ENCODE measurements at places on chromosomes 6 and 20.
A peak's percentile ranks its signal among the peaks of the same experiment; 100 is the strongest.

DNA sequence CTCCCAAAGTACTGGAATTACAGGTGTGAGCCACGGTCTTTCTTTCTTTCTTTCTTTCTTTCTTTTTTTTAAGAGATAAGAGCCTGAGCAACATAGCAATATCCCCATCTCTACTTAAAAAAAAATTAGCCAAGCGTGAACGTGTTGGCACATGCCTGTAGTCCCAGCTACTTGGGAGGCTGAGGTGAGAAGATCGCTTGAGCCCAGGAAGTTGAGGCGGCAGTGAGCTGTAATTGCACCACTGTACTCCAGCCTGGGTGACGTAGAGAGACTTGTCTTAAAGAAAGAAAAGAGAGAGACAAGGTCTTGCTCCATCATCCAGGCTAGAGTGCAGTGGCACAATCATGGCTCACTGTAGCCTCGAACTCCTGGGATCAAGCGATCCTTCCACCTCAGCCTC, 162.0 kb upstream of the MLN start:
- no peak for DNase-seq

DNA sequence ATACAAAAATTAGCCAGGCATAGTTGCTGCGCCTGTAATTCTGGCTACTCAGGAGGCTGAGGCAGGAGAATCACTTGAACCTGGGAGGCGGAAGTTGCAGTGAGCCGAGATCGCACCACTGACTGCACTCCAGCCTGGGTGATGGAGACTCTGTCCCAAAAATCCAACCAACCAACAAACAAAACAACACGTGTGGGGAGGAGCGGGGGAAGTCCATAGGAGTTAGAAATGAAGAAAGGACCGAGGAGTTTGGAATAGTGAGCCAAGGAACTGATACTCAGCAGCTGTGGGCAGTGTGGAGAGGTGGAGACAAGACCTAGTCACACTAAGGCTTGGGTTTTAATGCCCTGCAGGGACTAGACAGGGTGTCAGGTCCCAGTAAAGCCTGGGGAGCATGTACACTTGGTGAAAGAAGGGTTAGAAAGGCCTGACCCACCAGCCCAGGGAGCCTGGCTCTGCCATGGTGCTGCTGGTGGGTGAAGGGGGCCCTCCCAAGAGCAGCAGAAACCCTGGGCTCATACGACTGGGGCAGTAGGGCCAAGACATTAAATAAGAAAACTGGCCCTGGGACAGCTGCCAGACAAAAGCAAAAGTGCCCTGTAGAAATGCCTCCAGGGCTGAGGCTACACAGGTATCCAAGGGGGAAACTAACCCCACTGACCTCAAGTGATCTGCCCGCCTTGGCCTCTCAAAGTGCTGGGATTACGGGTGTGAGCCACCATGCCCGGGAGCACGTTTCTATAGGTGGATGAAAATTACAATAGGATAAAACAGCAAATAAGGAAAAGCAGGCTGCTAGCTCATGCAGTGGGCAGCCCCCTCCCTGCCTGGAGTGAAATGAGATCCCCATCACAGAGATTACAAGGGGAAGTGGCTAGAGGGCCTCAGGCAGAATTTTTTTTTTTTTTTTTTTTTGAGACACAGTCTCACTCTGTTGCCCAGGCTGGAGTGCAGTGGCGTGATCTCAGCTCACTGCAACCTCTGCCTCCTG, 58.0 kb downstream of the MYH7B start:
- peak; percentile 35 for DNase-seq

DNA sequence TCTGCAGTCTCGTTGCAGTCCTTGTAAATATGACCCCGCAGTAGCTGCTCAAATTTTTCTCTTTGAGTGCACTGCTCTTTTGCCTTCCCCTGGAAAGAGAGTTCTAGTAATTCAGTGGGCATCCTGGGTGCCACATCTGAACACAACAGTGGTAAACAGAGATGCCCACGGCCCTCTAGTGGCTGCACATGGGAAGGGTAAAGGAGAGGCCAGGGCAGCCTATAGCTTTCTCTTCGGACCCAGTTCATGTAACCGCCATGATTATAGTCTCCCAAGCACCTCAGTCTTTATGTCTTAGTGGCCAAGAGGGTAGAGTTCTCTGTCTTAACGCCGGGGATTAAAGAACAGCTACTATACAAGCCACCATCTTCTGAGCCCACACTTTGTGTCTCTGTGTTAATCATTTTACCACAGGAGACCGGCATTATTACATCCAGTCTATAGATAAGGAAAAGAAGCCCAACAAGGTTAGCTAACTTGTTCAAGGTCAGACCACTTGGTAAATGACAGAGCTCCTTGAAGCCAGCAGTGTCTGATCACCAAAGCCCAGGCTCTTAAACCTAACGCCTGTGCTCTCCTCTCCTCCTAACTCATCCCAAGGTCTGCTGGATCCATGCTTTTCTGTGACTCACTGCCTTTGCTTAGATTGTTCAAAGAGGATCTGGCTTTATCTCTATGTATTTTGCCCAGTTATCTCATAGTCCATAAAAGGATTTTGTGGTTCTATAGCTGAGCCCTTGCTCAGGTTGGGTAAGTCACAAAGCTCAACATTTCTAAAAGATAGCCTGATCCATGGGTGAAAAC, 81.8 kb downstream of the ISM1 start:
- DNase-seq: peak; percentile 55

DNA sequence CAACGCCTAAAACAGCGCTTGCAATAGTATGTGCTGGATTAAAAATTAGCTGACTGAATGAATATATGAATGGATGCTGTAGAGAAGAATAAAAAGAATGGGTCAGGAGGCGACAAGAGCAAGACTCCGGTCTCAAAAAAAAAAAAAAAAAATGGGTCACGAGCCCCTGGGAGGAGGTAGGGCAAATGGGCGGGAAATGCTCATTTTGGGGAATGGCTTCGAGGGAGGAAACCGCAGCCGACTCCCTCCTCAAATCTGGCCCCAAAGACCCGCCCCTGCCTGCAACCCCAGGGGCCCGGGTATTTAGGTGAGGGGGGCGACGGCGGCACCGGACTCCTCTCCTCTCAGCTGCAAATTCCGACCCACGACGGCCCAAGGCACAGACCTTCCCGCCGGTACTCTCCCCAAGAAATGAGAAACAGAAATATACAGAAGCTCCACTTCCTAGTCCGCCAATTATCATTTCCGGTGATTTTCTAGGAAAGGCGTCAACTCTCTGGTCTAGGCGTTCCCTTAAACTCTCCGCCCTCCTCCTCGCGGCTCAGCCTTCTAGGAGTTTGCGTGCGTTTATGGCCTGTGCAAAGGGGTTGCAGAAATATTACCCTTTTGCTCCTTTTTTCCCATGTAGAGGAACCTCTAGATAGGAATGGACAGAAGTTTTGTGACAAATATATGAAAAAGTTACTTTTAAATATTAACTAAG, at the start of gene ZNF311:
TSS of gene ZNF311 (minus strand) at position 133 of the 703 bp plus-strand sequence. CDS start 1,361 bp downstream, outside the sequence.
- DNase-seq: no peak

GRCh38 chr6:15544321-15544900, 118.4 kb downstream of the DTNBP1 start:
- no peak for DNase-seq

DNA sequence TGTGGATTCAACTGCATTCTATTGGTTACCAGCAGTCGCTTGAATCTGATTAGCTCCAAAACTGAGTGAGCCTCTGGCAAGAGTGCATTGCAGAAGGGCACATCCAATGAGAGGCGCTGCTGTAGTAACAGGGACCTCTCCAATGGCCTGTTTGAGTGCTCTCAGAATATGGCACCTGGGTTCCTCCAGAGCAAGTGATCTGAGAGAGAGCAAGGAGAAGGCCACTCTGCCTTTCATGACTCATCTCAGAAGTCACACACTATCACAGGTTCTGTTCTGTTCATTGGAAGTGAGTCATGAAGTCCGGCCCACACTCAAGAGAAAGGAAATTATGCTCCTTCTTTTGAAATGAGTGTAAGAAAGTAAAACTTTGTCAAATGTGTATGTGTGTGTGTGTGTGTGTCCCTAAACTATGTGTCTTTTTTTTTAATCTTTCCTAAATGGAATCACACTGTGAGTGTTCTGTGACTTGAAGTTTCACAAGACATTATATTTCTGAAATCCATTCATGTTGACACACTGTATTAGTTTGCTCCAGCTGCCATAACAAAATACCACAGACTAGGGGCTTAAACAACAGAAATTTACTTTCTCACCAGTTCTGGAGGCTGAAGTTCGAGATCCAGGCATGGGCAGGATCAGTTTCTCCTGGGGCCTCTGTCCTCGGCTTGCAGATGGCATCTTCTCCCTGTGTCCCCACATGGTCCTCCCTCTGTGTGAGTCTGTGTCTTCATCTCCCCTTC, 138.3 kb upstream of the CDYL start:
- no peak for DNase-seq

DNA sequence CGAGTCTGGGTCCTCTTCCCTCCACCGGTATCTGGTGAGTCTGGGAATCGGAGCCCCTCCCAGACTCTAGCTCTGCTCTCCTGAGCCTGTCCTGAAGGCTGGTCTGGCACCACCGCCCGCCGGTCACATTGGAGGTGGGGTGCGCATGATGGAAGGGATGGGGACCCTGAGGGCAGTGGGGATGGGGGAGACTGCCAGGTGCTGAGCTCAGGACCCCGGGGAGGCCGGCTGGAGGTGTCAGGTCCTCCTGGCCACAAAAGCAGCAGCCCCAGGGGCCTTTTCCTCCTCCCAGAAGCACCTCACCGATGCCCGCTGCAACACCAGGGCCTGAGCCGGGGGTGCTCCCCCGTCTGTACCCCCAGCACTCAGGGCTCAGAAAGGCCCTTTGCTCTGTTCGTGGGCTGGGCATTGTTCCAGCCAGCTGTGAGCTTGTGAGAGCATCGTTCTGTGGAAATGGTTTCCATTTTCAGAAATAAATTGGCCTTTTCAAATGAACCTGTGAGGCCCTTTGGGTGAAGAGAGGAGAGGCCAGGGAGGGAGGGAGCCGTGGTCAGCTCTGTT, 2.5 kb upstream of the NPBWR2 start:
- no peak for DNase-seq

DNA sequence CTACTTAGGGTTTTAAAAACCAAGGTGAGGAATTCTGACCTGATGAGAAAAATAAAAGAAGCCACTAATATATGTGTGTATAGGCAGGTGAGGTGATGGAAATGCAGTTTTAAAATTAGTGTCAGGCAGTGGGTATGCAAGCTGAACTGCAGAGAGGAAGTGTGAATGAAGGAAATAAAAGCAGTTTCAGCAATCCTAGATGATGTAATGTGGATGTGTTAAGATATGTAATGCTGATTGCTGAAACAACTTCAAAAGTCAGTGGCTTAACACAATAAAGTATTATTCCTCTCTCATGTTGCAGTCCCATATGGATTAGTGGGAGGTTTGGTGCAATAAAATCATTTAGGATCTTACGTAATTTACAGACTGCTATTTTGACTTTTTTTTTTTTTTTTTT, 119.9 kb upstream of the ASCC3 start:
- DNase-seq: no peak

DNA sequence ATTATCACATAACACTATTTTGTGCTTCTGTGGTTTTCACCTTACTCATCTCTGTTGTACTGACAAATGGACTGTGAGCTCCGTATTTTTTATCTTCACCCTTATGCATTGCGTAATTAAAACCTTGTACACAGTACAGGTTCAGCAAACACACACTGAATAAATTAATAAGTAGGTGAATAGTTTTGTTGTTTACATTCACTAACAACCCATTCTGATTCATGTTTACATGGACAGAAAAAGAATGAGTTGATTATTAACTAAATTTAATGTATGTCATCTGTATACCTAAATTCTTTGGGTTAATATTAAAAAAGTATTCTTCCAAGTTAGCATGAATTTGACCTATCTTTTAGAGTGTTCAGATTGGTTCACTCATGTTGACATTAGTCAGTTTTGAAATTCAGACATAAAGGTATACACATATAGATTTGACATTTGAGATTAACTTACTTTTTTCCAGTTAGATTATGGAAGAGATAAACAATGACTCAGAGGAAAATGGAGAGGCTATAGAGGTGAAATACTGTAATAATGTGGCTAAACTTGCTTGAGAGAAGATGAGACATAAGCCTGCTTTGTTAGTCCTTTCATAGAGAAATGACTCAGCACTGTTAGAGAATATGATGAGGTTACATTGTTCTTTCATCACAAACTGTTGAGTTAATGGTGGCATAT, 541.7 kb upstream of the FLRT3 start:
- DNase-seq: no peak

DNA sequence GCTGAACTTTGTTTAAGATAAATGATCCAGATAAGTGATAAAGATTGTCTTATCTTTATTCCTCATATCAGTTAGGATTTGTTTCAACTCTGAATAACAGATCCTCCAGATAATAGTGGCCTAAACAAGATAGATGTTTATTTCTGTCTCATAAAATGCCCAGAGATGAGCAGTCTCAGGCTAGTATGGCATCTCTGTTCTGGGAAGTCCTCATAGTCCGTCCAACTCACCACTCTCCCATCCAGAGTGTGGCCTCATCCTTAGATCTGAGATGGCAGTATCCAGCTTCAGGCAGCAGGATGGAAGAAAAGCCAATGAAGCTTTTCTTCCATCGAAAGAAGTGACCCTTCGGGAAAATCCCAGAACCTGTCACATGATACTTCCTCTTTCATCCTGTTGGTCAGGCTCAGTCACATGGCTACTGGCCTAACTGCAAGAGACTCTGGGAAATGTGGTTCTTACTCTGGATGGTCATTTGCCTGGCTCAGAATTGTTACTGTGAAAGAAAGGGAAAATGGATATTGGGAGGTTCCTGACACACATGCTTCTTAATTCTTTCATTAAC, 29.4 kb upstream of the TAGAP start:
- DNase-seq: no peak

DNA sequence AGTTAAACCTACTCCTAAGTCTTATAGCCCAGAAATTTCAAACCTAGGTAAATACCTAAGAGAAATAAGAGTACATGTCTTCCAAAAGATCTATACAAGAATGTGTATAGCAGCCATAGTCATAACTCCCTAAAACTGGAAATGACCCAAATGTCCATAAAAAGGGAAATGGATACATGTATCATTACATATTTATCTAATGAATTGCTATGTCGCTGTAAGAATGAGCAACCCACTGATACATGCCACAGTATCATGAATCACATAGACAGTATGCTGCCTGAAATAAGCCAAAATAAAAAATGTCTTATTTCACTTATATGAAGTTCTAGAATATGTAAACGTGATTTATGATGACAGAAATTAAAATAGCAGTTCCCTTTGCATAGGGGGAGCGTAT, 679.5 kb downstream of the MAFB start:
- no peak for DNase-seq

DNA sequence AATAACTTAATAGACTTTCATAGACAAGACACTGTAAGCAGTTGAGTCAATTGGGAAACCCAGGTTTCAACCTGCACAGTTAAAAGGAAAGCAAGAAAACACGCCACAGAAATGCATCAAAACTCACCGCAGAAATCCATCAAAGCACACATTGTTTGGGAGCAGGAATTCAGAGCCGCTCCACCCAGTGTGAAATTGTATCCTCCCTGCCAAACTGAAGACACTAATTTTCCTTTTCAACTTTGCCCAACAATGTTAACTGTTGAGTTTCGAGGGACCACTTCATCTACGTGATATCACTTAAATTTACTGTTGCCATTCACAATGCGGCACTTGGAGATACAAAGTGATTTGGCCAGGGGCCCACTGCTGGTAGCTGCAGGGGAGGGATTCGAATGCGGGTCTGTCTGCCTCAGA, 92.7 kb downstream of the DACT2 start:
- DNase-seq: no peak

Measured in right lobe of liver (tissue), 6 donors.